ENCODE measurements at places on chromosomes 2 and 18. TPM values are rescaled to one million over a fixed set of nuclear protein-coding genes. Genes with fewer than 3 reads are reported as not detected.

Gene MOGAT1
- not detected for total RNA-seq

Gene ADCYAP1
- total RNA-seq = not detected

Gene PID1
- total RNA-seq = 1.8 TPM

Gene ANKRD36C
- 50.8 TPM for total RNA-seq

Gene ATP6V1C2
- not detected for total RNA-seq

Gene ZNF396
- total RNA-seq = 1.4 TPM

Gene DSG3
- total RNA-seq = not detected

Gene CCDC85A
- 0.51 TPM for total RNA-seq

Gene ST8SIA3
- not detected for total RNA-seq

Gene IKZF2
- total RNA-seq = 8.6 TPM

Gene B4GALT6
- 9.8 TPM for total RNA-seq

Gene CPLX4
- total RNA-seq = not detected

Gene PRKAG3
- total RNA-seq = not detected

Gene GATA6
- total RNA-seq = 13.1 TPM

Gene FRZB
- total RNA-seq = 13.8 TPM

Gene TEKT4
- not detected for total RNA-seq

Gene TTN
- not detected for total RNA-seq

Gene GALNT14
- 17.8 TPM for total RNA-seq

Gene CD8B2
- total RNA-seq = not detected

Gene CCDC102B
- total RNA-seq = 9.1 TPM

Gene FTCDNL1
- total RNA-seq = 0.34 TPM

Gene SLC9A4
- not detected for total RNA-seq

Gene TYMS
- 49.5 TPM for total RNA-seq

Gene CAPN13
- not detected for total RNA-seq

Gene EML6
- 1.1 TPM for total RNA-seq

Gene TGFA
- 0.25 TPM for total RNA-seq

Gene APCDD1
- total RNA-seq = 41.3 TPM

Gene RELCH
- total RNA-seq = 22.6 TPM

Gene MC5R
- not detected for total RNA-seq

Gene DOCK10
- total RNA-seq = 14.3 TPM

Gene ZNF24
- total RNA-seq = 33.2 TPM

Gene TMEM17
- 3.8 TPM for total RNA-seq

Gene CDK15
- total RNA-seq = 3.6 TPM

Gene SERPINB3
- total RNA-seq = not detected

Gene CXCR1
- total RNA-seq = not detected

Gene SCYGR4
- not detected for total RNA-seq

Gene EFHD1
- 178 TPM for total RNA-seq

Gene TDRD15
- total RNA-seq = 0.10 TPM
